Stimulated activated CD4-positive, alpha-beta T cell treated with anti-CD3 and anti-CD28 coated beads, Interleukin-15, amount 100 ng/mL, for 24 hours (primary cell): ENCODE measurements at places on chromosomes 11 and 22.

DNA sequence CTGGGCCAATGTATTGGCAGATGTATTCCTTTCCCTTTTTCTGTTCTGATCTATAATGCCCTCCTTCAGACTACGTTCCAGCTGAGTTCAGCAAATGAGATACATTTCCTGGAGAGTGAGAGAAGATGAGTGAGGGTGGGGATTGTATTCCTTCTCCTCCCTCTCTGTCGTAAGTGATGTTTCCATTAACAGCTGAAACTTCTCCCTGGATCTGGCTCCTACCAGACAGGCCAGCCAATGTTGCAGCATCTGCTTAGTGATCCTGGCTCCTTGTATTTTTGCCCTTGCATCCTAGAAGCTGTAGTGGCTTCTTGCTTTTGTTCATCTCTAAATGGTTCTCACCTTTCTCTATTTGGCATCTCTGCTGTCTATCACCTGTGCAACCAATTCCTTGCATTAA lies 48.2 kb upstream of the MTMR2 start:
- no peak for DNase-seq

- DNase-seq = no peak
These were observed 362.4 kb downstream of the MIAT start for GRCh38 chr22:27019827-27020226.

GRCh38 chr11:2139123-2139521 lies at the start of gene IGF2:
IGF2 (minus strand) TSS chr11:2139389; CDS start chr11:2135523, 3,866 bp downstream.
- DNase-seq = no peak

GRCh38 chr22:43777286-43777685 lies 34.8 kb downstream of the EFCAB6 start:
- no peak for DNase-seq

- no peak for DNase-seq
These were observed 225.9 kb downstream of the BRD1 start for GRCh38 chr22:49601614-49602321.

GRCh38 chr22:22547692-22548300 lies 11.3 kb downstream of the PRAME start:
- DNase-seq = no peak

- DNase-seq = no peak
These were observed 39.0 kb upstream of the GDPD4 start for GRCh38 chr11:77340501-77340900.
